ENCODE measurements at places on chromosomes 2 and 18.

GRCh38 chr2:26901326-26902183 is 53.6 kb downstream of the DPYSL5 start:
- peak; percentile 22 for DNase-seq

- DNase-seq: no peak
These were observed 52.1 kb downstream of the SLC38A11 start for GRCh38 chr2:164903204-164903603.

DNA sequence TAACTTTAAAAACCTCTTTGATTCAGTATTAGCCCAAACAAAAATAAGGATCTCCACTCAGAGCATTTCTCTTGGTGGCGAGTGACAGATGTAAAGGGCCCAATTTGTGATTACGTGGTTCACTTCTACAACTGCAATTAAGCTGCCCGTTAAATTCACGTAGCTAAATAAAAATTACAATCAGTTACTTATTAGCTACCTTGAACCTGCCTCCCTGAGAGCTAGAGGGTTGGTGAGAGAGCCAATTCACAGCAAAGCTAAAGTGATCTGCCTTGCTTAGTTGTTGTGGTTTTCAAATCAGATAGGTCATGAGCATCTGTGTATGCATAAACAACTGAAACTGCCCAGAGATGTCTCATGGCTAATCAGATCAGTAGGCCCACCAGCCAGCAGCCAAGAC is 156.7 kb downstream of the RNF152 start:
- no peak for DNase-seq

DNA sequence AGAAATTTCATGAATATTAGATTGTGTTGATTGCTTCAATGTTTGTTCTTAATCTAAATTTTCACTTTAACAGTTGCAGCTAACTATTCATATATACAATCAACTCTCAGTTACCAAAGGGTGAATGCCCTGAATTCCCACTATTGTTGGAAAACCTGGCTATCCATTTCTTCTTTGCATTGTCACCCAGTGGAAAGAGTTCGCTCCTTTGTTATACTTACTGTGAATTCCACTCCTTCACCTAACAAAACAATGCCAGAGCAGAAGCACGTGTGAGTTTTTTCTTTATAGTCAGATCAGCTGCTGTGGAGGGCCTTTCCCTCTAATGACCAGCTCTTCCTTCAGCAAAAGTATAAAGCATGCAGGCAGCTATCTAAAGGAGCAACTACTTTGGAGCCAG is 409.2 kb upstream of the NRP2 start:
- no peak for DNase-seq

- no peak for DNase-seq
These were observed 378.5 kb upstream of the ID2 start for GRCh38 chr2:8303322-8303832.

GRCh38 chr2:70089220-70089982 is 2.1 kb downstream of the PCBP1 start:
- peak; percentile 36 for DNase-seq

GRCh38 chr2:70990216-70990615 is 4.5 kb downstream of the TEX261 start:
- DNase-seq: no peak

GRCh38 chr2:101474731-101475384 is at the start of gene RFX8:
Gene RFX8, minus strand, starts transcription at chr2:101475112. Its CDS starts 8,264 bp downstream, at chr2:101466848.
- DNase-seq: peak; percentile 86

- DNase-seq: no peak
These were observed 626.2 kb upstream of the CDH7 start for GRCh38 chr18:65124633-65125032.

DNA sequence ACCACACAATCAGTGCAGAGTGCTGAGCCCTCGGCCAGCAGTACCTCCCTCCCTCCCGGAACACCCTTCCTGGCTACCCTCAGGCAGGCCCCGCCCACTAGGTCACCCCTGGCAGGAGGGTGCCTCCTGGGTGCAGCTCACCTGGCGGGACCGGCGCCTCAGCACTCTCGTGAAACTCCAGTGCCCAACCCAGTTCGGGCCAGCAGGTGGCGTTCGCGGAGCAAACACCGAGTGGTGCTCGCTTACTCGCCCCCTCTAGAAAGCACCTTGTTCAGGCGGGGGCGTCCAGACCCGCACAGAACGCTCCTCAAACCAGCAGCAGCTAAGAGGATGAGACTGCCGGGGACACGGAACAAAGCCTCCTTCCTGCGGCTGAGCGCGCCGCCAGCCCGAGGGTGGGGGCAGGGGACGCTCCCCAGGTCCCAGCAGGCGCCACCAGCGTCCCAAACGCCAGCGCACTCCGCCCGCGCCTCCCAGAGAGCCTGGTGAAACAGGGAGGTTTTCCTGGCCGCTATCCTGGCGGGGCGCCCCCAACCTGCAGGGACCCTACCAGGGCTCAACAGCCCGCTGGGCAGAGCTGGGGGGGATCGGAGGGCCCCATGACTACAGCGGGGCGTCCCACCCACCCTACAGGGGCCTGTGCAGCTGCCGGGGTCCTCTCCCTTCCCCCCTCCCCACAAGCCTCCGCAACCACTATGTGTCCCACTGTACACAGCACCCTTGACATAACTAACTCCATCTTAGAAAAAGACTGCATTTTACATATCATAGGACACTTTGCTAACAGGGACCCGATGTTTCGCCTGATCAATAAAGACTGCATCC is 44.7 kb downstream of the MRPS5 start:
- peak; percentile 38 for DNase-seq

- DNase-seq: no peak
These were observed 30.0 kb upstream of the NPC1 start for GRCh38 chr18:23616258-23616657.

- no peak for DNase-seq
These were observed 55.1 kb upstream of the RAPGEF4 start for GRCh38 chr2:172680436-172681068.

- DNase-seq: no peak
These were observed 12.3 kb upstream of the STK17B start for GRCh38 chr2:196183528-196184231.

GRCh38 chr18:29361843-29362242 is 1184.9 kb upstream of the CDH2 start:
- DNase-seq: no peak

DNA sequence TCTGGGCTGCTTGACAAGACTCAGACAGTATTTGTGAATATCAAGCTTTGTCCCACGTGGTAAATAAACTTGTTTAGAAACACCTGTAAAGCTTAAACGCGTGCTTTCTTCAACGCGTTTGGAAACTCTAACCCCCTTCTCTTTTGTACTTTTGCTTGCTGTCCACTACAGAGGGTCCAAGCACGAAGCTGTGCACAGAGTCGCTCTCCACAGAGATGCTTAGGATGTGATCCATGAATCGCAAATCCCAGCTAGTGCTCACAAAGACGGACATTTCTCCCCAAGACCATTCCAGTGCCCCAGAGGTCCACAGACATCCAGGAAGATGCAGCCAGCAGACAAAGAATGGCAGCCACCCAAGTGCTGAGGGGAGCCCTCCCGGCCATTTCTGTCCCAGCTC is at the start of gene GPR45:
GPR45 (plus strand) TSS at position 301 of the 400 bp plus-strand sequence. CDS start 116 bp downstream, outside the sequence.
- no peak for DNase-seq

- no peak for DNase-seq
These were observed 775.4 kb upstream of the ID2 start for GRCh38 chr2:7906431-7906830.

DNA sequence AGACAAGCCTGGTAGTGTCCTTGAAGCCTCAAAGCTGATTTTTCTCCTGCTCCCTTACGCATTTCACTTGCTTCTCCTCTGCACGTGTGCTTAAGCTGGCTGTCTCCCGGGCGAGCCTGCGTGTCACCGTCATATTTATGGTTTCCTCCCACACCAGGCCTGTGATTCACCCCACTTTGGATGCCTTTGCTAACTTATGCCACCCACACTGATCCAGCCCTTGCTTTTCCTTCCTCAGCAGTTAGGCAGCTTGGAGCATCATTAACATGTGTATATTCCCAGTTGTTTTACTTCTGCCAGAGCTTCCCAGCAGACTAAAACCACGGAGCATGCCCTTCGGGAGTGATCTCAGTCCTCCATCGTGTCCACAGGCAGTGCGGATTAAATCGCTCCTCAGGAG is 2.2 kb downstream of the ST3GAL5 start:
- peak; percentile 85 for DNase-seq

DNA sequence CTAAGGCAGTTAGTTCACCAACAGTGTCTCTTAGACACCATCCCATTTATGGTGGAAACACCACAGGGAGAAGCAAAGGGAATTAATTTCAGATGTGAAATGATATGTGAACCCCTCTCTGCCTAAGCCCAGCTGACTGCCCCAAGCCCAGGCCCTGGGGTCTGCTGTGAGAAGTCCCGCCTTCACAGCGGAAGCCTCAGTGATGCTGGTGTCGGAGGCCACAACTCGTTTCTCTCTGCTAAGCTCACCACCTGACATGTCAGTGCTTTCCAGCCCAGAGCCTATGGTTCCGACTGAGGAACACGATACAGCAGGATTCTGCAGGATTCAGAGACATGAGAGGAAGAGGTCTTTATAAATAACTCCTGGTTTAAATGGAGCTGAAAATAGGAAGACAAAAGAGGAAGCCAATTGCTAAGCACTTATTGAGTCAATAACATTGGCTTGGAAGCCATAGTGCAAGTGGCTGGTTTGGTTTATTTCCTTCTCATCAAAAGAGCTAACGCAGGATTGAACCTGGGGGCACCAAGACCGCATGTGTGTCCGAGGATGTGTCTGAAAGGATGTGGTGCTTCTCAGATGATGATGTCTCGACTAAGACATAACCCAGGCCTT is 21.9 kb upstream of the LOXHD1 start:
- no peak for DNase-seq

DNA sequence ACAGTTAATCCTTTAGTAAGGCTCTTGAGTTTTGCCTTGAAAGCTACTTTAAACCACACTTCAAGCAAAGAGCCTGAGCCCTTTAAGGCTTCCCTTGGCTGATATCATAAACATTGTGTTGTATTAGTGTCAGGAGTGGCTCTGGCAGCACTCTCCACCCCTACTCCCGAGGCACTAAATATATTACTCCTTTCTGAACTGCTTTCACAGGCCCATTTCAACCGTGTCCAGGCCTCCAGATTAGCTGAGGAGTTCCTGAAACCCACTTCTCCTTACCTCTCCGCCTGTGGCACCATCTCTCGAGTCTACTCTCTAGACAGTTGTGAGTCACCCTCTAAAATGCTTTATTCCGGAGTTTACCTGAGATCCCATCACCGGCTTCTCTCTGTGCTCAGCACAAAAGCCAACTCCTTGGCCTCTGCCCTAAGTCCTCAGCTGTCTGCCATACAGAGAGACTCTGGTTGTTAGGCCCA is 14.4 kb upstream of the STON1 start:
- DNase-seq: peak; percentile 85

GRCh38 chr18:25099895-25100294 is 252.1 kb downstream of the ZNF521 start:
- peak; percentile 25 for DNase-seq

- no peak for DNase-seq
These were observed 96.8 kb upstream of the ARL4C start for GRCh38 chr2:234593636-234594035.

DNA sequence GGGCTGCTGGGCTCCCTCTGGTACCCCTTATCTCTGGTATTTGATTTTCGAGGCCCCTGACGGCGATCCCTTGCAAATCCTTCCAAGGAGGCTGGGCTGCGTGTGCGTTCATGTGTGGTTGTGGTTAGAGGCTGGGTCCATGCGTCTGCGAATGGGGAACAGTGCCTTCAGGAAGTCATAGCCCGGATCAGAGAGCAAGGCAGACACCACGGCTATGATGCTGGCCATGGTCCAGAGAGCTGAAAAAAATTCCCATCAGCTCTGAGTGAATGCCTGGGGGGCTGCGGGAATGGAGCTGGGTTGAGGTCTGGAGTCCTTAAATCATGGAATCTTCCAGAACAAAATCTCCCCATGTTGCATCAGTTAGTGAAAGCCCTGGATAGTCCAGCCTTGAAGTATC is 145.5 kb downstream of the ACKR3 start:
- peak; percentile 45 for DNase-seq

All from umbilical cord (tissue), 2 donors.